ENCODE measurements at places on chromosomes 4 and X.

DNA sequence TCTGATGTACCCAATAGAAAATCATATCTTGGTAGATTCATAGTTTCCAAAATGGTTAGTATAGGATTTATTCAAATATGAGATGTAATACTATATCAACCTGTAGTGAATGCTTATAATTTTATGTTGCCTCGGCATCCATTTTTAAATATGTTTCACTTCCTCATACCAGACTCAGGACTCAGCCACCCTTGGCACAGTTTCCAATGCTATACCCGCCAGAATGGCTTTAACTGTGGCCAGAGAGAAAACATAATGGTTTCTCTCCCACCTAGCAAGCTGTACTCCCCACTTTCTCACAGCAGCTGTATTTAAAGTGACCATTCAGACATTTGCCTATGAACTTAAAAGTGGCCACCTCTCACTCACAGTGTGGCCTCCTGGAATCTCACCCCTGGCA is 466.6 kb upstream of the PABPC4L start:
- no peak for DNase-seq

GRCh38 chrX:126167560-126167959 is 1.5 kb upstream of the DCAF12L2 start:
- no peak for DNase-seq

DNA sequence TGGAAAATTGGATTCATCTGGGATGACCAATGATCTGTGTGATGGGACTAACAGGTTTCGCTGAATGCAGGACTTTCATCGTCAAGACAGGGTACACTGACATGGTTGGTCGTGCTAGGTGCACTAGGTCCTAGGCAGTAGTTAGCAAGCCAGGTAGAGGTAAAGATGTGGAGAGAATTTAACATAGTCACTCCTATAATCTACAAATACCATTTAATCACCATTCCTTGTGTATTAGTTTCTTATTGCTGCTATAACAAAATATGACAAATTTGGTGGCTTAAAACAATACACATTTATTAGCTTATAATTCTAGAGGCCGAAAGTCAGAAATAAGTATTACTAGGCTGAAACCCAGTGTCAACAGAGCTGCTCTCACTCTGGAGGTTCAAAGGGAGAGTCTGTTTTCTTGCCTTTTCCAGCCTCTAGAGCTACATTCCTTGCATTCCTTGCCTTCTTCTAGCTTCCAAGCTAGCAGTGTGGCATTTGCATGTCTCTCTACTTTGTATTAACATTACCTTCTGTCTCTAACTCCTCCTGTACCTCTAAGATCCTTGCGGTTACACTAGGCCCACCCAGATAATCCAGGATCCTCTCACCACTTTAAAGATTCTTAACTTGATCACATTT is 98.7 kb upstream of the GRIA3 start:
- no peak for DNase-seq

DNA sequence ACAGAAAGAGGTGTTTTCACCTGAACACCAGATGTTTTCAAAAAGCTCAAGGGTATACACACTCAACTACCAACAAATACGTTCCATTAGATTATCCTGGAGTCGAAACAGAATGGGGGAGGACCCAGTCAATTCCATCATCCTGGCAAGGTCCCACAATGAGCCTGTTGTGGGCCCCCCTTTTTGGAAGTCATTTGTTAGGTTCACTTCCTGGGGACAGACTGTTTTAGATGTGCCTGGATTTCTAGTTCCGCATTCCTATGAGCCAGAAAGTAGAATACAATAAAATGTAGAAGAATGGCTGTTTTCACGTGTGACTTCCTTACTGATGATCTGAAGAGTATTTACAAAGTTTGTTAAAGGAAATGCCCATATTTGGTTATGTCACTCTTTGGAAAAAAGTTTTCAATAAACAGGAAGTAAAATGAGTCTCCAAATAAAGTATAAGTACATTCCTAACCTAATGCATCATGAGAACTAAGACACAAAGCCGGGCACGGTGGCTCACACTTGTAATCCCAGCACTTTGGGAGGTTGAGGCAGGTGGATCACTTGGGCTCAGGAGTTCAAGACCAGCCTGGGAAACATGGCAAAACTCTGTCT is 192.5 kb downstream of the MAML3 start:
- DNase-seq, result no peak

Measured in hepatic stellate cell (primary cell).